ENCODE measurements at places on chromosomes 6 and 20. TPM values are rescaled to one million over a fixed set of nuclear protein-coding genes. Genes with fewer than 3 reads are reported as not detected.

SCRT2 gene
- not detected for total RNA-seq

PNLDC1 gene
- total RNA-seq, result not detected

HRH3 gene
- total RNA-seq, result not detected

CEP43 gene
- 19.1 TPM for total RNA-seq

FAM83C gene
- not detected for total RNA-seq

ZNF391 gene
- total RNA-seq, result 0.66 TPM

SMIM13 gene
- total RNA-seq, result 12.4 TPM

CCN6 gene
- not detected for total RNA-seq

CYP21A2 gene
- not detected for total RNA-seq

KLC4 gene
- total RNA-seq, result 13.4 TPM

RNASET2 gene
- total RNA-seq, result 6.5 TPM

GPR6 gene
- not detected for total RNA-seq
